ENCODE measurements at places on chromosomes 4 and X.

- DNase-seq = no peak
These were observed 38.8 kb downstream of the TBCK start for GRCh38 chr4:106277140-106277675.

GRCh38 chr4:52879471-52879870 is 17.4 kb downstream of the RASL11B start:
- DNase-seq = no peak

DNA sequence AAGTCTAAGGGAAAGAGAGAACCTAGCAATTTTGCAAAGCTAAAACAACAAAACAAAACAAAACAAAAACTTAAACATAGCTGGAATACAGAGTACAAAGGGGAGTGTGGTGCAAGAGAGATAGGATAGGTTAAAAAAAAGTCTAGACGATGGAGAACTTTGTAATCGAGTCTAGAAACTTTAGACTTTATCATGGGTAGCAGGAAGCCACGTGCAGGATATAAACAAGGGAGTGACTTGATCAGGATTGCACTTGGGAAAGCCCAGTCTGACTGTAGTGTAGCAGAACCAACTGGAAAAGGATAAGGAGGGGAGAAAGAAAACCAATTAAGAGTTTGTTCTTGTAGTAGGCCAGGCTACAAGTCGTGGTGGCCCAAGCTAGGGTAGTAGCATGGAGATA is 750.1 kb downstream of the RPA4 start:
- no peak for DNase-seq

DNA sequence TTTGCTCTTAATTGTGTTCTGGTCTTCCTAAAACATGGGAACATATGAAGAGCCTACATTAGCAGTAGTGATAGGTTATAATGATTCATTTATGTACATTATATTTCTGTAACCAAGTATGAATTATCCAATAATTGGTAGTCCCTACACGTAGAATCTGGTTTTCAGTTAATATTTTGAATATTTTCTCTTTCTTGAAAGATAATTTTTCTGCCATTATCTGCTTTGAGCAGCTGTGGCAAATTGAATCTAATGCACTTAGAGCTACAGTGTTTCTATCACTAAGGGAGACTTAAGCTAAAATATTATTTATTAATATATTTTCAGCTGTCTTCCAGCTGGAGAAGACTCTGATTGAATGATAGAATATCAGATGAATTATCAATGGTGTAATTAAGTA is 21.0 kb downstream of the CEP44 start:
- DNase-seq = no peak

- DNase-seq = no peak
These were observed 40.6 kb upstream of the THOC2 start for GRCh38 chrX:123773258-123773988.
